ENCODE measurements at places on chromosomes 11 and 22.

DNA sequence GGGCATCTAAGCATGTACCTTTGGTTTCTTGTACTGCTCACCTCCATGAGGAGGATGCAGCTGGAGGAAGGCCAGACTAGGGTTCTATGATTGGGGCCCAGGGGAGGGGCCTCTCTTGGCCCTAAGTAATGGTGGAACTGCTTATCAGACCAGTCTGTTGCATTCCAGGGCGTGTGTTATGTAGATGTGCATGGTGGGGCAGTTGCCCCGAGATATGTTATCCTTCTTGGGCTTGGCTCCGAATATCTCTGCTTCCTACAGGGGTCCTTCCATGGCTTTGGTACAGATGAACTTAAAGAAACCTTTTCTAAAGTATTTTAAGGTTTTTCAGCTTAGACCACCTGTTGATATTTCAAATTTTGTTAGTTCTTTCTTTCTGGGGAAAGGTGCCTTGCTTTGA lies 126.0 kb downstream of the SWAP70 start:
- DNase-seq = peak; percentile 25

DNA sequence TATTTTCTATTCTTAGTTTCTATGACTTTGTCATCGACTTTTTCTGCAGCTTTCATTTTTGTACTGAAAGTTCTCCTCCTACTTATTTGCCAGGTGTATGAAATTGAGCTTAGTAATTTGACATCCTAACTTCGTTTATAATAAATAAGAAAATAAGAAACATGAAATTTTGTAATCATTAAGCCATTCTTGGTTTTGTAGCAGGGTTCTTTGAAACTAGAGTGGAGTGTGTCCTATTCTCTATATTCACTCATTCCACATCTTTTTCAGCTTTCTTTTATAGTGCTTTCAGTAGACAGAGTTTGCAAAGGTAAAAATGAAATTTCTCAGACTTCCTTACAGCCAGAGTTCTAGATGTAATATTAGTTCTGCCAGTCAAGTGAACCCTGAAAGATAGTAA lies 47.8 kb downstream of the FANCF start:
- no peak for DNase-seq

GRCh38 chr11:112525270-112525669 lies 264.6 kb upstream of the PLET1 start:
- no peak for DNase-seq

- DNase-seq = no peak
Measured at GRCh38 chr11:31484497-31484896, 24.9 kb downstream of the IMMP1L start.

DNA sequence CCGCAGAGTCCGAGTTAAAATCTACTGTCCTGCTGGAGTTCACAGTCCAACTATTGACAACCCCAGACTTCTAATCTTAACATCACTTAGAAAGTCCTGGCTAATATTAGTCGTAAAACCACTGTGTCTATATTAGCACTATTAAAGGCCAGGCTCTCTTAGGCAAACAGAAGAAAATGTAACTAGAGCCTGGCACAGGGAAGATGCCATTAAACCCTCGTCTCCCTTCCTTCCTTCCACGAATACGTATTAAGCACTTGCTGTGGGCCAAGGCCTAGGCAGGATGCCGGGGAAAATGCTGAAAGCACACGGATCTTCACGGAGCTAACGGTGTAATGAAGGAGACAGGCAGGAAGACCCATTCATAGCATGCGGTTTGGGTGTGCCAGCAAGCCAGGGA lies 81.5 kb upstream of the LMO1 start:
- DNase-seq = no peak

GRCh38 chr11:109974523-109974922 lies 118.7 kb upstream of the ZC3H12C start:
- no peak for DNase-seq

DNA sequence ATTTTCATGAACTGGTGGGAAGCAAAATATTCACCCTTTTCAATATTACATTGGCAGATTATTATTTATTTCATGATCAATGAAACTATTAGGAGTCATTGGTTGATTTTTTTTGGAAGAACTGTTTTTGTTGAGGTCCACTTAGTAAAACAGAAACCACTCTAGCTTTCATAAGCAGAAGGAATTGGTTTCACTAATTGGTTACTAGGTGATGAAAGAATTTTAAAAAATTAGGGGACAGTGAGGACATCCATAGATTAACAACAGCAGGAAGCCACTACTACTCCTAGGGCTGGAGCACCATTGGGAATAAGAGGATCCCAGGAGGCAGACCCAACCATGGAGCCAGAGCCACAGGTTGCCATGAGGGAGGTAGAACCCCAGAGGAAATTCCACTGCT lies 74.4 kb upstream of the KCNA4 start:
- DNase-seq = no peak

DNA sequence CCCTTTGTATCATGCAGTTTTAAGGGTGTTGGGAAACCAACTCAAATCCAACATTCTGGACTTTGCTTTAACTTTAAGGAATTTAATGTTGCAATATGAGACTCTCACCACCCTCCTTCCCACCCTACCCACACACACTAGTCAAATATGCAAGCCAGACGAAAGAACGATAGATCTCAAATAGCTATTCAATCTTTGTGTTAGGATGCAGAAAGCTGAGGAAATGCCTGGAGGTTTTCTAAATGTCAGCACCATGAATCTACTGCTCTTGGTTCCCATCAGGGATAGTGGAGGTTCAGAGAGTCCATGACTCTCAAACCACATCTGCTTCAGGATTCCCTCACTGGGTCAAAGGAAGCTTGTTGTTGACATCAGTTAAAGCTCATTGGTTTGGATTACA lies 33.7 kb downstream of the EXPH5 start:
- no peak for DNase-seq

GRCh38 chr11:69939551-69940245 lies 120.5 kb upstream of the FGF3 start:
- no peak for DNase-seq

GRCh38 chr11:69002570-69003231 lies 10.3 kb downstream of the MRGPRF start:
- no peak for DNase-seq

DNA sequence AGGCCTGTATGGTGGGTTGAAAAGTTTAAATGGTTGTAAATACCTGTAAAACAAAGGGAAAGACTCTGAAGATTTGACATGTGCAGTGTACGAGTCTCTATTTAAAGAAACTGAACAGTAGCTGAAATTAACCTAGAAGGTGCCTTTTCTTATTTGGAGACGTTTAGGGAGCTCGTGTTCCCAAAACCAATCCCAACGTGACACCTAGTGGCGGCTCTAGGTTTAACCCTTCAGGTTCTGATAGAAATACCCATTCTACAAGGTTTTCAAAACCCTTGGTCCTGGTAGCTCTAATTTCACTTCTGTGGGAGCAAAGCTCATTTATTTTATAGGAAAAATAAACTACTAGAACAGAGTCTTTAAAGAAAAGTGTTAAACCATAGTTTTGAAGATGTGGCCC lies 258.3 kb downstream of the LRRC4C start:
- peak; percentile 73 for DNase-seq

DNA sequence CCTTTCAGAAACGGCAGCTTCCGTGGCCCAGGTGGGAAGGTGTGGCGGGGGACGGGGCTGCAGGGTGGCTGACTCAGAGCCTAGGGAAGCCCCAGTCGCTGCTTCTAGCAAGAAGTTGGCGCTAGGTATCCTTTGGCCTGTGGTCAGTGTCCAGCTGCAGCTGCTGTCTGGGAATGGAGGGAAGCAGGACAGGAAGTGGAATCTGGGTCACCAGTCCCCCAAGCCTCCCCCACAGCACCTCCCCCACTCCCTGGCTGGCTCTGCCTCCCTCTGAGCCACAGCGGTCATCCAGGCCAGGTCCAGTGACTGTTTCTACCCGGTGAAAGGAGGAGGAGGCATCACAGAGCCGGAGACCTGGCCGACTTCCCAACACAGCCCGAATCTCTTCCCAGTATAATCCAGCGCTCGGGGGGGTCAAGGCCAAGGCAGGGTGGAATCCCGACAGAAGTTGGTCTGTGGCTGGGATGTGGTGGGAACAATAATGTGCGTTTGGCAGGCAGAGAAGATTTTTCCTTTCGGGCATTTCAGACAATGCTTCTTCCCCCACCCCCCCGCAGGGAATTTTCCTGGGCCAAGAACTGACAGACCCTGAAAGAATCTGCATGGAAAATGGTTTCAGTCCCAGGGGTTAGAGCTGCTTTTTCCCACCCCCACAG lies 45.1 kb downstream of the C11orf96 start:
- DNase-seq = no peak

GRCh38 chr11:111320728-111321568 lies 22.6 kb downstream of the POU2AF3 start:
- DNase-seq = no peak

GRCh38 chr22:45974498-45974897 lies 2.5 kb downstream of the WNT7B start:
- DNase-seq = no peak

DNA sequence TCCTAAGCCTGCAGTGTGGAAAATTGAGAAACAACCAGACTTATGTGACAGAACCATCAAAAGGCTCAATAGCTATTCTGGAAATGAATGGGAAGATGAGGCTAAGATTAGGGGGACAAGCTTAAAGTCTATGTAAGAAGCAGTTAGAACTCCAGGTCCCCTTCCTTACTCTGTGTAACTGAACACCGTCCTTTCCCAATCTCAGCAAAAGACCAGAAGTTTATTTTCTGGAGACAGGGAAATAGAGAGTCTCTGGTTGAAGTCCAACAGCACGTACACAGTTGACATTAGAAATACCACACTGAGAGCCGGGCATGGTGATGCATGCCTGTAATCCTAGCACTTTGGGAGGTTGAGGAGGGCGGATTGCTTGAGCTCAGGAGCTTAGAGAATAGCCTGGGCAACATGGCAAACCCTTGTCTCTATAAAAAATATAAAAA lies 93.9 kb downstream of the CD44 start:
- no peak for DNase-seq

DNA sequence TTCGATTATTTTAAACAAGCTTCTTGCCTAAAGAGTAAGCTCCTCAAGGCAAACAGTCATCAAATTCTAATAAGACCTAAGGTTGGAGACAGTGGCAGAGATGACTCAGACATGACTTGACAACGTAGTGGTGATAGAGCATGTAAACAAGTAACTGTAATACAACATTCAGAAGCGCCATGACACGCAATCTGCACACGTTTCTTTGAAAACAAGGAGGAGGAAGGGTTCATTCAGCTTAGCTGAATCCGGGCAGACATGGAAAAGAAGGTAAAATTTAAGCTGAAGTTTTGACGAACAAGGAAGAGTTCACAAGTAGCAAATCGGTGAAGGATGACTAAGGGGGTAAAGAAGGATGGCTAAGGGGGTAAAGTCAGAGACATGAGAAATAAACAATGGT lies 152.4 kb upstream of the ZC3H12C start:
- DNase-seq = peak; percentile 89

- peak; percentile 76 for DNase-seq
Measured at GRCh38 chr22:23751441-23751996, 607 bp upstream of the ZNF70 start.

DNA sequence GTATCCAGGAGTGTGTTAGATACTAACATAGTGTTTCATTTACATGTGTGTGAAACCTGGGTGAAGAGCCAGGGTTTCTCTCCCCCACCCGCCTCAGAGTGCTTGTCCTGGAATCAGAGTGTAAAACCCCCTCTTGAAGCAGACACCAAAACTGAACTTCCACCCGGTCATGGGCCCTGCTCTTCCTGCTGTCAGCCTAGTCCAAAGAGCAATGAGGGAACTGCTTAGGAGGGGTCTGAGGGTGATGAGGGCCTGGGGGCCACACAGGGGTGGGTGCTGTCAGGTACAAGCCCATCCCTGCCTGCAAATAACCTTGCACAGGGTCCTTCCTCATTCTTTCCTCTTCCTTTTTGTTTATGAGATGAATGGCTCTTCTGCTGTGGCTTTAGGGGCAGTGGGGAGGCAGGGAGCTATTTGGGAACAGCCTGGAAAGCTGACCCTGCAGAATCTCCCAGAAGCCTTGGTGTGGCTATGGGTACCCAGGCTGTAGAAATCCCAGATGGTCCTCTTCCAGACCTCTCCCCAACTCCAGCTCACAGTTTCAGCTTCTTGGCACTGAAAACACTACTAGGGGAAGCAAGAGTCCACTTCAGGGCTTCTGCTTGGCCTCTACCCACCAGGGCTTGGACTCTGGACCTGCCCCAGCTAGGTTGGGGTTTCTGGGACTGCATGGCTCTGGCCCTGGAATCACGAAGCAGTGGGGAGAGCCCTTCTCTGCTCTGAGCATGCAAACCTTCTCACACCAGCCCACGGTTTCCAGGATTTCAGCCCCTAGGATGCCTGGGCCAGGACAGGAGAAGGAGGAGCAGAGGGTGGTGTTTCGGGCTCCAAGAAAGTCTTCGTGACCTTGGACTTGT lies 8.5 kb downstream of the BATF2 start:
- DNase-seq = no peak

- no peak for DNase-seq
Measured at GRCh38 chr22:39935612-39936011, 24.6 kb upstream of the TMA7B start.

DNA sequence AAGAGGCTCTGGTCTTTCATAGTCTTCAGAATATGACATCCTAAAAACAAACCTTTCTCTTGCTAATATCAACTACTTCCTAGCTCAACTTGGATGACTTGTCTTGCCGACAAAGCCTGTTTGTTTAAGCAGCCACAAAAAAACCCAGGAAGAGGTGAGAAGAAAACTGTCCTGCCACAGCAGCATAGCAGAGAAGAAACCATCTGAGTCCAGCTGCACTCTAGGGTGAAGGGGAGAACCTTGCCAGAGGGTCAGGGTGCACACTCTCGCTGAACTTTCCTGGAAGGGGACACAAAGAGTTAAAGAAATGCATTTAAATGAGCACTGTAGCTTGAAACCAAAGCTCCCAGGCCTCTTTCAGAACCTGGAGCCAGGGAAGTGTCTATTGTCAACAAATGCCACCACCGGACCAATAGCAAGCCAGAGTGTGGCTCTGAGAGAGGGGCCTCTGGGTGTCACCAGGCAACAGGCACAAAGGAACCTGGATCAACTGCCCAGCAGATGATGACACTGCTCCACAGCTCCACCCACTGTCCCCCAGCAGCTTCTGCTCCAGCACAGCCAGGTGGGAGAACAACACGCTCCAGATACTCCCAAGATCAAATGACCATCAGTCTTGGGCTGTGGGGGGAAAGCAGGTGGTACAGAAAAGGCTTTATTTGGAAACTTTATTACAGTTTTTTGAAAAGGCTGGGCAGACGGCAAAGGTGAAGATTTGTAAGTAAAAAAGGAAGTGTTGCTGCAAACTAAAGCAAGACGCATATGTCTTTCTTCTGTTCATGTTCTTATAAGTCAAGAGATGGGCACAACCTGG lies 105.7 kb downstream of the RASSF10 start:
- DNase-seq = peak; percentile 18

GRCh38 chr22:27729246-27729645 lies 72.3 kb downstream of the MN1 start:
- no peak for DNase-seq

GRCh38 chr11:65579291-65579690 lies 3.4 kb downstream of the EHBP1L1 start:
- DNase-seq = no peak

- DNase-seq = no peak
Measured at GRCh38 chr11:118000067-118000849, 14.1 kb downstream of the IL10RA start.

- DNase-seq = peak; percentile 57
Measured at GRCh38 chr11:112087212-112087611, 539 bp downstream of the SDHD start.
